ENCODE measurements at places on chromosomes 1 and 21.
A peak's percentile ranks its signal among the peaks of the same experiment; 100 is the strongest.

- no peak for DNase-seq
Observed at GRCh38 chr1:165290148-165290547, 66.4 kb downstream of the LMX1A start.

GRCh38 chr1:41780322-41780721, 138.4 kb downstream of the HIVEP3 start:
- DNase-seq = no peak

DNA sequence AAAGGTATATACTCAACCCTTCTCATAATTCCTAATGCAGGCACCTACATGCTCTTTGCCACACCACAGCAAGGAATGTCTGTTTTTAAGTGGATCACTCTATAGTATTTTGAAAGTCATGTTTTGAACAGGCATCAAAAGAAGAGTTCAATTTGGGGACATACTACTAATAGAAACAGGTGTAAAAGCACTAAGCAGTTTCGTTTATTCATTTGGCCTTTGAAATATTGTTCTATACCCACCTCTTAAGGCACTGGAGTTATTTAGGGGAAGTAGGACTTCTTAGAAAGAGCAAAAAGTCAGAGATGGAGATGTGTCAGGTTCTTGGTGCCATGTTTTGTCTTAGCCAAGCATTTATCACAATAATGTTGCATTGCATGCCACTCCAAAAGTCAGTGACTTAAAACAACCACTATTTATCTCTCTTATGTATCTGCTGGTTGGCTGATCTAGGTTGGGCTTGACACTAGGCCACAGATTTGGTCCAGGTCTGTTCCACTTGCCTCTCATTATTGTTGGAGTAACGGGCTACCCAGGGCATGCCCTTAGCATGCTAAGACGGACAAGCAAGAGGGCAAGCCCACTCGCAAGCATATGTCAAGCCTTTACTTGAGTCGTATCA, 107.5 kb downstream of the RGL1 start:
- DNase-seq = no peak

DNA sequence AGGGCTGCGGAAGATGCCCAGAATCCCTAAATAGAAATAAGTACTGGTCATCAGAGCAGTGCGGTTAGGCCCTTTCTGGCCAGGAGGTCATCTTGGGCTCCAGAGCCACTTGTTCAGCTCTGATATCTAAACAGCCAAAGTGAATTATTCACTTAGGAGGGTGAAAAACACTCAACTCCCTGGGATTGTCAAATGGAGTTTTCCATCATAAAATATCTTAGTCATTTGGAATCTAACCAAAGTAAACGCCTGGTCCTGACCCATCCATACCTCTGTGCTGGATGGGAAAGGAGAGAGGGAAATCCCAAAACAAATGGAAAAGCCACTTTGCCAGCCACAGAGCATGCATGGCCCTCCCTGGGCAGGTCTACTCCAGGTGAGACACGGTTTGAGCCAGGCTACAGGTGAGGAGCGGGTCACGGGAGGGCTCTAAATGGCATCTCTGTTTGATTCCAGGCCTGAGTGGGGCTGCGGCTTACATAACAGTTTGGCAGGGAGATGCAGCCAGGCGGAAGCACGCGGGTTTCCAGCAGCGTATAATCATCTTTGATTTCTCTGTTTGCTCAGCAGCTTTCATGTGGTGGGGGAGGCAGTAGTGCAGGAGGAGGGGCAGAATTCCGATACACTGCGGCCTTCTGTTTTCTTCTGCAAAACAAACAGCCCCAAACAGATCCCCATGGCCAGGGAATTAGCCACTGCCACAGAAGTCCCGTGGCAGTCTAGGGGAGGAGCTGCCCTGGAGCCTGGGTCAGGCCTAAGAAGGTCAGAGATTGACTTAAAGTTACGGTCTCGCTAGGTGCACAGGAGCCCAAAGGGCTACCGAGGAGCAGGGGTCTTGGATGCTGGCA, 59.1 kb upstream of the ZNF648 start:
- peak; percentile 96 for DNase-seq

GRCh38 chr21:42010507-42011495, 641 bp upstream of the ZBTB21 start:
- no peak for DNase-seq

- no peak for DNase-seq
Observed at GRCh38 chr1:32275424-32275823, 16.5 kb upstream of the HDAC1 start.

- DNase-seq = no peak
Observed at GRCh38 chr1:10965546-10966226, 46.8 kb upstream of the TARDBP start.

GRCh38 chr21:17699524-17700189, 87.0 kb upstream of the BTG3 start:
- DNase-seq = no peak

DNA sequence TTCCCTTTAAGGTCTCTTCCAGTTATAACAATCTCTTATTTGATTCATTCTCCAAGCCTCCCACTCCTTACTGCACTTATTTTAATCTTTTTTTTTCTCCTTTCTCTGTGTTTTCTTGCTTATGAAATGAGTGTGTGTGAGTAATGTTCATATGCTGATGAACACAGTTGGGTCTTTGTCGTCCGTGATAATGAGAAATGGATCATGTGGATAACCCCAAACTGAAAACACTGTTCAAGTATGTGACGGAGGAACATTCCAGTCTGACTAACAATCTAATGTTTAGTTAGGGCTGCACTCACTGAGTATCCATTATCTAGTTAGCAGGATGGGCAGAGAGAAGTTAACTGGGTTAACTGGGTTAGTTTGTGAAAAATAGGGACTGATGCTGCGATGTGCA, 253.1 kb upstream of the DUSP10 start:
- no peak for DNase-seq

DNA sequence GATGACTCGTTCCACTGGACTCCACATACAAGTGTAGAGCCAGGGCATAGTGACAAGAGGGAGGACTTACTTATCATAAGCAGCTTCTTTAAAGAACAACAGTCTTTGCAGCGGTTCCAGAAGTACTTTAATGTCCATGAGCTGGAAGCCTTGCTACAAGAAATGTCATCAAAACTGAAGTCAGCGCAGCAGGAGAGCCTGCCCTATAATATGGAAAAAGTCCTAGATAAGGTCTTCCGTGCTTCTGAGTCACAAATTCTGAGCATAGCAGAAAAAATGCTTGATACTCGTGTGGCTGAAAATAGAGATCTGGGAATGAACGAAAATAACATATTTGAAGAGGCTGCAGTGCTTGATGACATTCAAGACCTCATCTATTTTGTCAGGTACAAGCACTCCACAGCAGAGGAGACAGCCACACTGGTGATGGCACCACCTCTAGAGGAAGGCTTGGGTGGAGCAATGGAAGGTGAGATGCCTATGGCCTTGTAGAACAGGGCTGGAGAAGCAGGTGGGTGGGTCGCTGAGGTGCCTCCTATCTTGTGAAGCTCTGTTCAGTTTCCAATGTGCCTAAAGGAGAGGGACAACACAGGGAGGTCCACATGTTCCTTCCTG, 12.1 kb downstream of the MIA3 start:
- no peak for DNase-seq

GRCh38 chr1:22969304-22969709, 3.4 kb downstream of the LACTBL1 start:
- DNase-seq = no peak

- no peak for DNase-seq
Observed at GRCh38 chr1:192153276-192153675, 5.0 kb upstream of the RGS18 start.

DNA sequence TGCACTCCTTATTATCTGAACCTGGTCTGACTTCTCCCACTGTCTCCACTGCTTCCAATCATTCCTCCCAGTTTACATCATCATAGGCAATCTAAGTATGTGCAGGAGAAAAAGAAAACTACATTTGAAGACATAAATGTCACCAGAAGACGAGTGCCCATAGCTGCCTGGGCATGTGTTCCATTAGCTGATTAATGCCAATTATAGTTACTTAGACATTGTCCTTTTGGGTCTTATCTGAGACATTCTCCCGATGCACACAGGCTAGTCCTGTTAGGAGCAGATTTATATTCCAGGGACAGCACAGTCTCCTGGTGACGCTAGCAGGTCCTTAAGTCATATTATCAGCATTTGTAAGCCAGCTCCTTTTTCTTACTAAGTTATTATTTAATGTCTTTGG, 52.6 kb upstream of the PTGFRN start:
- no peak for DNase-seq

DNA sequence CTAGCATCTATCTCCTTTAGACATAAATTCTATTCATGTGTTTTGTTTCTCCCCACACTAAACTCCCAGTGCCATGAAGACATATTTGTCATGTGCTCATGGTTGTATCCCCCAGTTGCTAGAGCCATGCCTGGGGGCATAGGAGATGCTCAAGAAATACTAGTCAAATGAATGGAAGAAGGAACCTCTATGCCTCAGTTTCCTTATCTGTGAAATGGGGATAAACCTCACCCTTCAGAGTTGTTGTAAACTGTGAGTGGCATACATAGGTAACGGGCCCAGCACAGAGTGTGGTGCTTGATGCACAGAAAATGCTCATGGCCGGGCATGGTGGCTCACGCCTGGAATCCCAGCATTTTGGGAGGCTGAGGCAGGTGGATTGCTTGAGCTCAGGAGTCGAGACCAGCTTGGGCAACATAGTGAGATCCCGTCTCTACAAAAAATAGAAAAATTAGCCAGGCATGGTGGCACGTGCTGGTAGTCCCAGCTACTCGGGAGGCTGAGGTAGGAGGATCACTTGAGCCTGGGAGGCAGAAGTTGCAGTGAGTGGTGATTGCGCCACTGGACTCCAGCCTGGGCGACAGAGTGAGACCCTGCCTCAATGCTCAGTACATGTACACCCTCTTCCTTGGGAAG, 8.7 kb downstream of the LDLRAD2 start:
- no peak for DNase-seq

- DNase-seq = no peak
Observed at GRCh38 chr1:198440842-198441241, 99.6 kb downstream of the ATP6V1G3 start.

DNA sequence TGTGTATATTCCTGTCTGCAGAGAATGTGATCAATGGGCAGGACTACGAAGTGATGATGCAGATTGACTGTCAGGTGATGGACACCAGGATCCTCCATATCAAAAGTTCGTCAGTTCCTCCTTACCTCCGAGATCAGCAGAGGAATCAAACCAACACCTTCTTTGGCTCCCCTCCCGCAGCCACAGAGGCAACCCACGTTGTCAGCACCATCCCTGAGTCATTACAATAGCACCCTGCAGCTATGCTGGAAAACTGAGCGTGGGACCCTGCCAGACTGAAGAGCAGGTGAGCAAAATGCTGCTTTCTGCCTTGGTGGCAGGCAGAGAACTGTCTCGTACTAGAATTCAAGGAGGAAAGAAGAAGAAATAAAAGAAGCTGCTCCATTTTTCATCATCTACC, 65.2 kb downstream of the OLFML2B start:
- DNase-seq = no peak

- no peak for DNase-seq
Observed at GRCh38 chr1:235908742-235909520, 42.2 kb upstream of the LYST start.

DNA sequence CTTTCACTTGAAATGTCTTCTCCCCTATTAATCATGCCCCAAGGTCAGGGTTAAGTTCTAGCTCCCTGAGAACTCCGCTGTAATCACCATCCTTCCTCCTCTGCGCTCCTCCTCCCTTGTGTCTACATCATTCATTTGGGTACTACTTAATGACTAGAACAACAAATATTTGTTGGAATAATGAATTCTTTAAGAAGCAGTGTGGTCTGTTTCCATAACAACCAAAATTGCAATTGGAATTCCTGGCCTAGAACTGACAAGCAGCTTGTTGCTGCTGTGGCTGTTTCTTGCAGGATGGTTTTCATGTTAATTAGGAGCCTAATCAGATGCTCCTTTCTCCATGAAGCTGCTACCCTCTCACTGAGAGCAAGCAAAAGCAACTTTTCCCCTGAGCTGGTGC, 192.5 kb downstream of the ZZZ3 start:
- no peak for DNase-seq

DNA sequence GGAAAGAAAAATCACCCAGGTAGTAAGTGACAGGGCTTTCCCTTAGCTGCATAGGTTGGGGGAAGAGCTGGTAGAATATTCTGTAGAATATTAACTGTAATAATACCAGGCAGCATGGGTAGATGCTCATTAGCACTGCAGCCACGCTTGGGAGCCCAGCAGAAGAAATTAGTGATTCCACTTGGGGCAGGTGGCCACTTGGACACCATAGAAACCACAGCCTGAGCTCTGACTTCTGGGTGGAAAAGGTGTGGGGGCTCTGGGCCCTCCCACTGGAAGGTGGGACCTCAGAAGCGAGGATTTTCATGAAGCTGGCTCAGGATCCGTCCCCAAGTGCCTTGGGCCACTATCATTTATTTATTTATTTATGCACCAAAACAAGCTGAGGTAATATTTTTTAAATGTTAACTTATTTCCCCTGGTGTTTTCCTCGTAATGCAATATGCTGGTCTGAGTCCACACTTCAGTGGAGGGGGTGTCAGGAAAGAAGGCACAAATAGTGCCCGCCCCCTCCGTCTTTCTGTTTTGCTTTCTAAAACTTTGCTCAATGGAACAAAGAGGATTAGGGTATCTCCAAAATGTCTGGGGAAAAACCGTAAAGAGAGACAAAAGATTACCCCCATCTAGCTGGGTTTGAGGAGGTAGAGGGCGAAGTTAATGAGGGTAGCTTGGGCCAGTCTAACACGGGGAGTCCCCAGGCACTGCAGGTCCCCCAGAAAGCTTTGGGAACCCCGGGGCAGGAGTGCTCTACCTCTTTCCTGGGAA, 75.2 kb upstream of the GADD45A start:
- DNase-seq = no peak

DNA sequence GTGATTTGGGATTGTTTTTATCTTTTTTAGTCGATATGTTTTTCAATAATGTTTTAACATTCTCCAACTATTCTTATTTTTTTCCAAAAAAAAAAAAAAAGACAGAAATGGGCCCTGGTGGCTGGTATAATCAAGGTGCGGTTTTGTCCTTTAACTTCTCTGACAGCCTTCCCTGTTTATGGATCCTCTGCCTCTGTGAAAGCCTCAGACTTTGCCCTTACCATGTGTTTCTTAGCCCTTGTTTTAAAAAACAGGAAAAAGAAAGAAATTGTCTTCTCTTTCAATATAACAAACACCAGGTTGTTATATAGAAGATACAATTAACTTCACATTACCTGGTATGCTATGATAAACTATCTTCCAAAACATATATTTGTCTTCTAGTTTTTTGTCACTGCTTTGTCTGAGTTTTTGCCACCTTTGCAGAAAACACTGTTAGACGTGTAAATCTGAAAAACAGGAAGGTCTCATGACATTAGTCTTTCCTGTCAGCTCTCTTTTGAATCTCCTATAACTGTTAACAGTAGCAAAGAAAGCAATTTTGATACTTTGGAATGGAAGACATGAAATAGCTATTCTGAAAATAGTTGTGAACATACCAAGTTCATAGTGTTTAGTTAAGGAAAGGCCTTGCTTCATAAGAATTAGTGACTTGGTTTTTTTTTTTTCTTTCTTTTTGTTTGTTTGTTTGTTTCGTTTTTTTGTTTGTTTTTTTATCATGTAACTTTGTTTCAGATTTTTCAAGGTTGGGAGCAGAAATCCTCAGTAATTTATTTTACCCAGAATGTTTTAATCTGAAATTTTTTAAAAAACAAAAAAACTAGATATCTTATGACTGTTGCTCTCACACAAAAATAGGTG, 31.7 kb upstream of the CACYBP start:
- DNase-seq = no peak

GRCh38 chr1:241842565-241842964, 5.4 kb upstream of the EXO1 start:
- no peak for DNase-seq

GRCh38 chr1:40162753-40163441, 1.7 kb downstream of the RLF start:
- DNase-seq = no peak

- DNase-seq = no peak
Observed at GRCh38 chr21:38495696-38496095, 2.6 kb downstream of the ERG start.

- no peak for DNase-seq
Observed at GRCh38 chr1:43706598-43707189, 642 bp upstream of the ST3GAL3 start.

All from NCI-H1048 (cell line).